ENCODE measurements at places on chromosomes 16 and 17.

- DNase-seq: no peak
These were observed 15.3 kb downstream of the TRPV2 start for GRCh38 chr17:16430650-16431049.

DNA sequence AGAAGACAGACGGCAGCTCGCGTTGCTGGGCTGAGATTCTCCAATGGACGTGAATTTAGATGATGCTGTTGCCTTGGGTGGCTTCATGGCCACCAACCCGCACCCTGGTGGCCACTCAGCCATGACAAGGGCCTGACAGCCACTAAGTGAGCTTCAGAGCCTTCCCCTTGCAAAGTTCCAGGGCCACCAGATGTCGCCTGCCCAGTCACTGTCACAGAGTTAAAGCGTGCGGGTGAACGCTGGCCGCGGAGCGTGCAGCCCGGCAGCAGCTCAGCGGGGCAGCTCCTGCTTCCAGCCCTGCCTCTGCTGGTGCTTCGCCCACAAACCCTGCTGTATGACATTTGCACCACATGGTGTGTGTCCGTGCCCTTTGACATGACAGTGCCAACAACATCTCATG lies 13.3 kb upstream of the KREMEN2 start:
- DNase-seq: no peak

- DNase-seq: no peak
These were observed 21.1 kb downstream of the COX11 start for GRCh38 chr17:54947396-54947795.

- DNase-seq: no peak
These were observed 81.0 kb downstream of the ATF7IP2 start for GRCh38 chr16:10466861-10467260.

- no peak for DNase-seq
These were observed 32.9 kb downstream of the KATNIP start for GRCh38 chr16:27582883-27583282.

- DNase-seq: no peak
These were observed 97.1 kb upstream of the TMEM97 start for GRCh38 chr17:28221751-28222414.

DNA sequence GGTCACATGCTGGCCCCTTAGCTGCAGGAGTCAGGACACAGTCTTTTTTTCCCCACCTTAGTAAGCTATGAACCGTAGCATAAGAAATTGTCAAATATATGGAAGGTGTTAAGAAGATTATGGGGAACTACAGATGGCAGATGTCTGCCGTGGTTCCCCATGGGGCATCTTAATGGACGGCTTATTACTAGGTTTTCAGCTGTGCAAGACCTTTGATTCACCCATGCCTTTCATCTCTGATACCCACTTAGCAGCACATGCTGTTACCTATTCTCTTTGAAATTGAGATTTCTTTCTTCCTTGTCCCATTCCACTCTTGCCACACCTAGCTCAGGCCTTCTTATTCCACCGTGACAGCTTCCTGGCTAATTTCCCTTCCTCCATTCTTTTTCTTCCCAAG lies 70.7 kb downstream of the RPTOR start:
- no peak for DNase-seq

DNA sequence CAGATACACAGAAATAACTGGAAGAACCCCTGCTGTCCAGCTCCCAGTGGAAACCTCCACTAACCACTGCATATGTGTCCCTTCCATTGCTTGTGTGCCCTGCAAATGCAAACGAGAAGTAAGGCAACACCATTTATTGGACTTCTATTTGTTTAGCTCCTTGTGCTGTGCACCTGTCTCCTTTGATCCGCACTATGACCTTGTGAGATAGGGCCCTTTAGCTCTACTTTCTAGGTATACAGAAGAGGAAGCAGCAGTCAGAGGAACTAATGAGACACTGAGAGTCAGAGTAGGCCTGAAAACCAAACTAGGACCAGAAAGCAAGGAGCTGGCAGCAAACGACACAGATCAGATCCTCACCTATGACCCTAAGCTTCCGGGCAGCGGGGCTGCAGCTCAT lies 22.4 kb downstream of the SOX9 start:
- no peak for DNase-seq

GRCh38 chr16:17034477-17035252 lies 436.1 kb downstream of the XYLT1 start:
- DNase-seq: no peak

GRCh38 chr16:85188822-85189672 lies 76.8 kb upstream of the CIBAR2 start:
- no peak for DNase-seq

GRCh38 chr16:83443972-83444371 lies 363.8 kb upstream of the HSBP1 start:
- DNase-seq: no peak

DNA sequence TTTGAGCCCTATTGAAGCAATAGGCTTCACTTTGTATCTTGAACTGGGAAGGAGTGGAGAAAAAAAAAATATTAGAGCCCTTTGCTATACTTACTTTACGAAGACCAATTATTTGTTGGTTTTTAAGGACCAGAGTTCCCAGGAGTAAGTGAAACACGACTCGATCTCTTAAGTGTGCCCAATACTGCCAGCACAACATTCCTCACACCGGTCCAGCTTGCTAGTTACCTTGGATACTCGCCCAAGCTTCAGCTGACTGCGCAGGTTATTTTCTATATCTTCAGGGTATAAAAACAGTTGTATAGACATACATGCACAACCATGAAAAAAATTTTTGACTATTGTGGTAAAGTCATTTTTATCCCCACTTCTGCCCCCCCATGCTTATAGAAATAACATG lies 72.1 kb downstream of the RPTOR start:
- DNase-seq: no peak

DNA sequence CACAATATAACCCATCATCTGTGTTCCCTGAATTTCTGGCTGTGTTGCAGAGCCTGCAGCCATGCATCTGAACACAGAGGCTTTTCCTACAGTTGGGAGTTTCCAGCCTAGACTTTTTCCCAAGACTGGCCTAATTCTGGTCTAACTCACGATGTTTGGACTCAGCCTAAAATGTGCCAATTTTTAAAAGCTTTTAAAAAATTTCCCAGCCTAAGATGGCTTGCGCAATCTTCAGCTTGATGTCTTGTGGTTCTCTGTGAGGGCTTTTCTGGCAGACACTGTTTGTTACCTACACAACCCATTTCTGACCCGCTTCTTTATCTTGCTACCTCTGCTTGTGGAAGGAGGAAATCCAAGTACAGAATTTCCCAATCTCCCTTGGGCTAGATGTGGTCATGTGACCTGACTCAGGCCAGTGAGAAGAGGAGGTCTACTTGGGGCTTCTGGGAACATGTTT lies 72.7 kb upstream of the GAS7 start:
- DNase-seq: no peak

GRCh38 chr16:87922250-87922871 lies 14.0 kb downstream of the CA5A start:
- DNase-seq: no peak

DNA sequence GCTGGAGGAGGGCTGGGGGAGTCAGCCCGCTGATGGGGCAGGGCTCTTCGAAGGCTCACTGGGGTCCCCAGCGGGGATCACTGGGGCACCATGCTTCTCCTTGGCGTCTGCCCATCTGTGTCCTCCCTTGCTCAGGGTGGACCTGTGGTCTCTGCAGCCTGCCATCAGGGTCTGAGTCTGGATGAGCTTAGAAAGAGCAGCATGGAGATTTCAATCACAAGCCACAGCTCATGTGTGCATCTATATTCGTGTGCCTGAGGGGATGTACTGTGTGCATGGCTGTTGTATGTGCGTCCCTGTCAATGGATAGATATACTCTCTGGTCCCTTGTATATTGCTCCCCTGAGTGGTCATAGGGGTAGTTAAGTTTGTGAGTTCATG lies 126.6 kb upstream of the SDK2 start:
- no peak for DNase-seq

GRCh38 chr16:3583303-3584038 lies 6.3 kb upstream of the NLRC3 start:
- DNase-seq: no peak

- no peak for DNase-seq
These were observed 9.1 kb downstream of the MNT start for GRCh38 chr17:2391597-2392251.

GRCh38 chr17:69009930-69010329 lies 50.8 kb downstream of the ABCA9 start:
- no peak for DNase-seq

DNA sequence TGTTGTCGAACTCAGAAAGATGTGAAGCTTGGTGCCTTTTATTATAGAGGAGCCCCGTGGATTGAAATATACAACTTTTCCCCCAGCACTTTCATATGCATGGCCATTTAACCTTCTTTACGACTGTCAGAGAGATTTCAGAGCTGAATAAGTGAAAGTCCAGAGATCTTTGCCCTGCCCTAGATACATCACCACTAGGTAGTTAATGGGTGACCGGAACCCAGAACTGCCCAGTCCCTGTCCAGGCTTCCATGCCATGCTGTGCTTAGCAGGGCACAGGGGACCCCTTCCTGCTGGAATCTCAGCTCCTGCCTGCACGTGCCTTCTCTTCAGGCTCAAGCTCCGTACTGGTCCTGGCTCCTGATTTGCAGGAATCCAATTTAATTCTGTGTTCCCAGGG lies 32.2 kb downstream of the SRL start:
- no peak for DNase-seq

GRCh38 chr16:49602201-49602975 lies 228.8 kb downstream of the C16orf78 start:
- DNase-seq: no peak

GRCh38 chr16:64977206-64977920 lies 144.5 kb downstream of the CDH11 start:
- DNase-seq: no peak

GRCh38 chr16:89176147-89176690 lies 4.7 kb downstream of the CDH15 start:
- no peak for DNase-seq

DNA sequence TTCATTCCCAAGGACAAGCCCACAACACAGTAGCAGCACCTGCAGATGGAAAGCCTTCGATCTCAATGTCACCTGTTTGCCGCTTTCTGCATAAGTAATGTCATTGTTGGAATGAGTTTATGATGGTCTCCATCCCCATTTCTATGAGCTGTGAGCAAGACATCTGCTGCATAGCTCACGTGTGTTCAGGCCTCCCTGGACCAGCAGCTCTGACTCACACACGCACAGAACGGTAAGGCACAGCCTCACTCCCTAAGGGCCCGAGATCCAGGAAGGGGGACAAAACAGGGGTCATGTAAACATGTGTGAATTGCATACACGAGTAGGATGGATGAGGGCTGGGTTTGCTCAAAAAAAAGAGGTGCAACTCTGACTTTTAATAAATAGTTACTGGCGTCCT lies 223.1 kb downstream of the SOX9 start:
- no peak for DNase-seq

DNA sequence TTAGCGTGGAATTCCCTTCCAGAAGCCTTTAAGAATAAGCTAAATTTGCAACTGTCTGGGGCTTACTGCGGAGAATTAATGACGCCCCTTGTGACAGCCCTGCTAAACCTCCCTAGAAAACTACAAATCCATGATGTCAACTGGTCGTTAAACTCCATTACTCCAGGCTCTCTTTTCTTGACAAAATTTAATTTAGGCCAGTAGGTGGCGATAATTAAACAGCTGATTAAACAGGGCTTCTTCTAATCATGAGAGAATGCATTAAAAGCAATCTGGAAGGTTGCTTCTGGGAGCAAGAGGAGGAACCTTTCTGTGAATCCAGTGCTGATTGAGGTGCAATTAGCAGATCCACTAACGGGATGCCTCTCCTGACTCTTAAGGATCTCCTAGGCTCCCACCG lies 8.1 kb upstream of the NLRP1 start:
- no peak for DNase-seq

GRCh38 chr16:78155791-78156345 lies 56.4 kb downstream of the WWOX start:
- DNase-seq: no peak

- no peak for DNase-seq
These were observed 658.9 kb downstream of the TOX3 start for GRCh38 chr16:51888016-51888415.

- DNase-seq: peak; percentile 33
These were observed 6.3 kb downstream of the TPPP3 start for GRCh38 chr16:67386861-67387455.

- DNase-seq: no peak
These were observed 140.9 kb upstream of the PMFBP1 start for GRCh38 chr16:72312828-72313227.

DNA sequence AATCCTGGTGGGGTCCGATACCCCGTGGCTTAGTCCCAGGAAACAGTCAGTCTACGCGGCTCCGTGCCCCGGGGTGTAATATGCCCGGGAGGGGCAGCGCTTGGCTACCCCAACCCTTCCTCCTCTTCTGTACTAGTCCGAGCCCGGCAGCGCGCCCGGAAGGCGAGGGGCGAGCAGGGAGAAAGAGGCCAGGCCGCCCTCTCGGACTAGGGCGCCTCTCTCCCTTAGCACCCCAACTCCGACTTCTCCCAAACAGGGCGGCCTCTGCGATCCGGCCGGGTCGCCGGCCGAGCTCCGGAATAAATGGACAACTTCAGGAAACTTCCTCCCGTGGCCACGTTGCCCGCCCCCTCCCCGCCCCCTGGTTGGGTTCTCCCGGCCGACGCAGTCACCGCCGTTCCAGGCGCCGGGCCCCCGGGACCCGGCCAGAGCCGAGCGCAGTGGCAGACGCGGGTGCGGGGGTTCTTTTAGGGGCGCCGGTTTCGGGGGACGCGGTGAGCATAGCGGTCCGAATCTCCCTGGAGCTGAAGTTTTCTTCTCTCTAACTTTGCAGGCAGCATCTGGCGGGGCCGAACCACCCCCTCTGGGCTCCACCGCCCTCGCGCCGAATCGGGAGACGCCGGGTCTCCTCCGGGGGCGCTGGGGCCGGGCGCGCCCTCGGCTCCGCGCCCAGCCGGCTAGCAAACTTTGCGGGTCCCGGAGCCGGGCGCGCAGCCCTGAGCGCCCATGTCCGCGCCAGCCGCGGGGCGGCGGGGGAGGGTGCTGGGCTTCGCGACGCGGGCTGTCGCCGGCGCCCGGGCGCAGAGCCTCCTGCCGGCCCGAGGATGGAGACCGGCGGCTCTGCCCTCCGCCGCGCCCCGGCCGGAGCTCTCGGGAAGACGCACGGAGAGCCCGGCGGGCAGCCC lies at the start of gene SDK2:
Gene SDK2 (minus strand): TSS at position 301 of the 905 bp plus-strand sequence. CDS start 357 bp downstream, outside the sequence.
- peak; percentile 62 for DNase-seq

DNA sequence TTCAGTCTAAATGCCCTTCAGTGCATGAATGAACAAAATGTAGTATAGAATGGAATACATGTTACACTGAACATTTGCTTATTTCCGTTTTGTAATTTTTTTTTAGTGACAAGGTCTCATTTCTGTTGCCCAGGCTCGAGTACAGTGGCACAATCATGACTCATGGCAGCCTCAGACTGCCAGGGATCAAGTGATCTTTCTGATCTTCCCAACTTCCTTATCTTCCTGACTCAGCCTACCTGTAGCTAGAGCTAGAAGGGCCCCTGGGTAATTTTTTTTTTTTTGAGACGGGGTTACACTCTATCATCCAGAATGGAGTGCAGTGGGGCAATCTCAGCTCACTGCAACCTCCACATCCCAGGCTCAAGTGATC lies 7.3 kb upstream of the SLX4 start:
- DNase-seq: no peak

Data from upper lobe of right lung (tissue), 1 donor.